ENCODE measurements at places on chromosomes 7 and 10.

DNA sequence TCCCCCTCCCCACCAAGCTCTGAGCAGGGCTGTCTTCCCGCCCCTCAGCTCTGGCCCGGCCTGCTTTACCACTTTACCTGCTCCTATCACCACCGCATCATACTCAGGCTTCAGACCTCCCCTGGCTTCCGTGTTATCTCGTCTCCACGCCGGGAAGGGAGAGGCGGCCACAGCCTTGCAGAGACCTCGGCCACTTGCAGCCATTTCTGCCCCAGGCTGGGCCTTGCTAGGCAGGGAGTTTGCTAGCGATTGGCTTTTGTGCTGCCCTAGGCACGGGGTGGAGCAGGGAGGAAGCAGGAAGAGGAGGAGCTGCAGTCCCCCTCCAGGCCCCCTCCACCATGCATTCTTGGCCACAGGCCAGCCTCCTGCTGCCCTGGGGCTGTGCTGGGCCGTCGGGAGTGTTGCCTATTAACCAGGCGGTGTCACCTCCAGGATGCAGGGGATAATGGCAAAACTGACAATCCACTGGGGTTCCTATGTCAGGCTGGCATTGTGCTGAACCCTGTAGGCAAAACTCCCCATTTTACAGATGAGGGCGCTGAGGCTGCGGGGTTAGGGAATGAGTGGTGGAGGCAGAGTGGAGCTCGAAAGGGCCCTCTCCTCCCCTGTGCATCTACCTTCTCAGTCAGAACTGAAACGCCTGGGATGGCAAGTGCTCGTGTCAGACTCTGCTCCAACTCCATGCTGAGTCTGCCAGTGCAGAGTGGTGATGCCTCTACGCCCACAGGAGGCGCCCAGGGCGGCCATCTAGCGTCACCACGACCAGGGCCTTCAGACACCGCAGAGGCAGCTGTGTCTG lies at the start of gene PYROXD2:
PYROXD2 (minus strand) TSS at position 251 of the 799 bp plus-strand sequence; CDS start at position 204, 47 bp downstream.
- DNase-seq = no peak

GRCh38 chr7:133776266-133776665 lies 350.9 kb upstream of the LRGUK start:
- DNase-seq = no peak

DNA sequence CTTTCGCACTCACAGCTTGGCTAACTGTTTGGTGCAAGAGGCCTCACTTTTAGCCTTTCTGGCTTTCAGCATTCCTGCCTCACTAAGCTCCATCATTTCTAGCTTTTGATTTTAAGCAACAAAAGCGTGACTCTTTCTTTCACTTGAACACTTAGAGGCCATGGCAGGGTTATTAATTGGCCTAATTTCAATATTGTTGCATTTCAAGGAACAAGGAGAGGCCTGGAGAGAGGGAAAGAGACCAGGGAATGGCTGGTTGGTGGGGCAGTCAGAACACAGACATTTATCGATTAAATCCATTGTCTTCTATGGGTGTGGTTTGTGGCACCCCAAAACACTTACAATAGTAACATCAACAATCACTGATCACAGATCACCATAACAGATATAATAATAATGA lies 31.3 kb downstream of the CHST3 start:
- DNase-seq = no peak

GRCh38 chr10:85679061-85679460 lies 687.5 kb downstream of the GRID1 start:
- no peak for DNase-seq

DNA sequence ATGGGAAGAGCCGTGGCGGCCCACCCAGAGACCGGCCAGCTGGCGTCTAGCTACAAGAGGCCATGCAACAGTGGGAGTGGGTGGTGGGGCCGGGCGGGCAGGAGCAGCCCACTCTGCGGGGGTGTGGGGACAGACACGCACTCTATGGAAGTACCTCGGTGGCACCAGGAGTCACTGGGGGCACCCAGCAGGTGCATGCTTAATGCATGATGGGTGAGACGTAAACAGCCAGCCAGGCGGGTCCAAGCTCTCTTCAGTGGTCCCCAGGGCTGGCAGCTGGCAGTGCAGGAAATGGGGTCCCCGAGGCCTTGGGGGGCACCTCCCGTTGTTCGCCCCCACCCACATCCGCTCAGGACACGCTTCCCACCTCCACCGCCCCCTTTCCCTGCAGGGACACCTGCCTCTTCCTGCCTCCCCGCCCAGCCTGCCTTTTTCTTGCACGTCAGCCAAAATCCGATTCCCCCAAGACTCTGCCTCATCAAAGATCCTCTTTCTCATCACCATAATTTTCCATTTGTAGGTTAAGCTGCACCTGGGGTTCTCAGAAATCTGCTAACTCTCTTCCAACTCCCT lies 22.6 kb upstream of the PSMG3 start:
- DNase-seq = no peak

GRCh38 chr7:149286811-149287400 lies 24.9 kb downstream of the ZNF783 start:
- no peak for DNase-seq

GRCh38 chr7:45072131-45073030 lies 16.4 kb downstream of the NACAD start:
- no peak for DNase-seq

- DNase-seq = no peak
Observed at GRCh38 chr10:22453948-22454591, 108.8 kb downstream of the SPAG6 start.

- DNase-seq = no peak
Observed at GRCh38 chr10:110209926-110210673, 2.7 kb downstream of the MXI1 start.

DNA sequence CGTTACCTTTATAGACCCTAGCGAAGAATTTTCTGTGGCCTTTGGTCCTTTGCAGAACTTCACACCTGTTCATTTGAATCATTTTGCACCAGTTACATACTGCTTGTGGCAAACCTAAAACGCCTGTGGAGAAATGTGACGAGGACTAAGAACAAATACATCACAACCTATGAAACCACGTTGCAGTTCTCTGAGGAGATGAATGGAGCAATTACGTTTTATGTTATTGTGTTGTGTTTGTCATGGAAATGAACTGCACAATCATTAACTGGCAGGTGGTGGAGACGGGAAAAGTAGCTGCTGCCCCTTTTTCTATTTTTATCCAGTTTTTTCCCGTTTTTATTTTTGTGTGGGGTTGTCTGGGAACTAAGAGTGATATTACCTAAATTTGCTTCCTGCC lies 505.5 kb downstream of the SDK1 start:
- no peak for DNase-seq

- DNase-seq = no peak
Observed at GRCh38 chr7:145104400-145104799, 268.5 kb upstream of the TPK1 start.

- DNase-seq = no peak
Observed at GRCh38 chr10:16993186-16993585, 136.4 kb downstream of the CUBN start.

DNA sequence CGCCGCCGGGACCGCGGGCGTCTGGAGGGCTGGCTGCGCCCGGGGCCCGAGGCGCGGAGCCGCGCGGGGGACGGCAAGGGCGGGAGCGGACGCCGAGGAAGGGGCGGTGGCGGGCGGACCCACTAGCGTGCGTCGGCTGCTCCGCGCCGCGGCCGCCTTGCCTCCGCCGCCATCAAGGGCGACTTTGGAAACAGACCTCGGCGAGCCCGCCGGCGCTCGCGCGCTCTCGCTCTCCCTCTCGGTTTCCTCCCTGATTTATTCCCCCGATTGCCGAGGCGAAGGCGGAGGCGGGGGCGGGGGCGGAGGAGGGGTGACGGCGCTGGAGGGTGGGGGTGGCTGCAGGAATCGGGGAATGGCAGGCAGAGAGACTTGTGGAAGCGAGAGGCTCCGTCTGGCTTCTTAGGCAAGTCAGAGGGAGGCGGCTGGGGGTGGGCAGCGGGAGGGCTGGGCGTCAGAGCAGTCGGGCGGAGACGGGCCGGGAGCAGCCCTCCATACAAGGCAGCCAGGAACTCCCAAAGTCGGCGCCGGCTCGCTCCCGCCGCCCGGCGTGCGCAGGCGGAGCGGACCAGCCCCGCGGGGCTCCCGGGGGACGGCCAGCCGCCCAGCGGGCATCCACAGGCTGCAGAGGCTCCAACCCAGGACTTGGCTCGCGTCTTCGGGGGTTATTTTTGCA lies at the start of gene CACNA2D1:
CACNA2D1 (minus strand) TSS at position 231 of the 673 bp plus-strand sequence.
- peak; percentile 56 for DNase-seq

- no peak for DNase-seq
Observed at GRCh38 chr10:59508296-59508695, 145.9 kb upstream of the FAM13C start.

- no peak for DNase-seq
Observed at GRCh38 chr10:126045861-126046260, 149.5 kb downstream of the FANK1 start.

DNA sequence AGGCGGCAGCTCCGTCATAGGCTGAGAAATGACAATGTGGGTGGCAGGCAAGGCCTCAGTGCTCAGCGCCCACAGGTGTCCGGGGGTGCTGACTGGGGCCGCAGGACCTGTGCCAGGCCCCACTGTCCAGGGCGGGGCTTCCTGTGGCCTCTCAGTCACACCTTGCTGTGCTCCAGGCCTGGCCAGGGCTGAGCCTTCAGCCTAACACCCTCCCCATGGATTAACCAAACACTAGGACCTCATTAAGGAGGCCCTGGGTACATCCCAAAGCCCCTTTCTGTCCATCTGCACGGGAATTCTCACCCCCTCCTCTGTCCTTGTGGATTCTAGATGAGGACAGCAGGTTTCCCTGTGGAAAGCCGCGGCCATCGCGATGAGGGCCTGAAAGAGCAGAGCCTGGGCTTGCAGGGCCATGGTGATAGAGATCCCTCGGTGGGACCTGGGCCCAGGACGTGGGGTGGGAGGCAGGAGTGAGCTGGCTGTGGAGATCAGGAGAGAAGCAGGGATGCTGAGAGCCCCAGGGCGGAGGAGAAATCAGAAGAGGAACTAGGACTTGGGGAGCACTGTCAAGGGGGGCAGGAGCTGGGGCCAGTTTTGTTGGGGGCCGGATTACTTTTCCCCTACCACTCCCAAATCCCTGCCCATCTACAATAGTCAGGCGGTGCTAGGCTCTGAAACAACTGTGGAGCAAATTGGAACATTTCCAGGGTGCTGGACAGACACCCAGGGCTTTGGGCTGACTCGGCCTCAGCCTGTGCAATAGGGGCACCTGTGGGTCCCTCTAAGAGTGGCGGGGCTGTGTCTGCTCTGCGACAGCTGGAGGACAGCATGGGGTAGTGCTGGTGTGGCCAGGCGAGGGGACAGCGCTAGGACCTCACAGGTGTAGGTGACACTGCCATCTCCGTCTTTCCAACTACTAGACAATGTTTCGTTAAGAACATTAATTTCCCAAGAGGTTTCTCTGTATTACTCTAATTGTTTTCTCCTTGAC lies 23.3 kb upstream of the MNX1 start:
- no peak for DNase-seq

DNA sequence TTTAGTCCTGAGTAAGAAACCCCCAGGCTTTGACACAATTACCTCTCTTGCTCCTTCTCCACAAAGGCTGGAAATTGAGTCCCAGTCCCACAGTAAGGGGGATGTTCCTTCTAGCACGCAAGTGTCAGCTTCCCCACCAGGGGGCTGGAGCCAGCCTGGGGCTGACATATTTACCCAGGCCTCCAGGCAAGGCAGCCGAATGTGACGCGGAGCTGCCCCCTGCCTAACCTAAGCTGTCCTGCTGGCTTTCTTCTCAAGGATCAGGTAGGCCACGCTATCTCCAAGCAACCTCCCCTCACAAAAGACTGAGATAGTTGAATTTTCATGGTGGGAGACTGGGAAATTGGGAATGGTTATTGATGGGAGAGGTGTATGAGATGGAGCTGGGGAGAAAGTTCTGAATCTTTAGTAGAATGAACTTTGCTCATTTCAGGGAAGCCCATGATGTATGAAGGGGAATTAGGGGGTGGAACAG lies 19.2 kb upstream of the BMPER start:
- no peak for DNase-seq

GRCh38 chr10:58625070-58625469 lies 112.4 kb downstream of the BICC1 start:
- DNase-seq = no peak

GRCh38 chr7:143381427-143382125 lies 431 bp downstream of the ZYX start:
- no peak for DNase-seq

- DNase-seq = no peak
Observed at GRCh38 chr7:133470-133869, 58.9 kb upstream of the FAM20C start.

DNA sequence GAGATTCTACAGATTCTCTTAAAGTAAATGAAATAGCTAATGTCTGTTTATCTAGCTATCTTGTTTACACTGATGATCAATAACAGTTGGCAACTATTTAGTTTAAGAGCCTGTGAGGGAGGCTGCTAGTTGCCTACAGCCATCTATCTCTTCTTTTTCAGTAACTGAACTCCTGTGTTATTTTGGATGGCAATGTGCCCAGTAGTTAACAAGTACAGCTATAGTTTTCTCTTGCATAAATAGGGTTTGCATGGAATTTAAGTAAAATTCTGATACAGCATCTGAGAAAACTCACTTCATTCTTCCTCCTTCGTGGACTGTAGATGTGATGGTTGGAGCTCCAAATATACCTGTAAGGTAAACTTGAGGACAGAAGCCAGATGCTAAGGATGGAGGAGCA lies 219.5 kb upstream of the POT1 start:
- no peak for DNase-seq

DNA sequence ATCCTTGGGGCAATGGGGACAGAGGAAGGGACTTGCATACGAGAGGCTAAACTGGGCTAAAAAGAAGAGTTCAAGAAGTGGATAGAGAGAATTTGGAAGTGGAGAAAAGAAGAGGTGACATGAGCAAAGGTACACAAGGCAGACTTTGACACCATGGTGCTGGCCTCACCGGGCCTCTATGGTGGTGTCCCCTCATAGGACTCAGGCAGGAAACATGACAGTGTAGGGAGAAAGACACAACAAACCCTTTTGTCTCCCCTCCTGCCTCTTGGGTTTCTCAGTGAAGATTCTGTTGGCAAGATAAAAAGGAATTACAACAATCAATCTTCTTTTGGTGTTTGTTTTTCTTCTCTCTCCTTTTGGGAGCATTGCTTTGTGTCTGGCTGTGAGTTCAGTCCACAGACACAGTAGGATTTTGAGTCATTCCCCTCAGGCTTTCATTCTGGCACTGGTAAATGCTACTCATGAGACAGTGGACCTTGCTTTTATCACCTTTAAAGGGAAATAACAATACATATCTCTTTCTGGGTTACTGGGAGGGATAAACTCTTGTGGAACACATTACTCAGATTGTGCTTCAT lies 827.7 kb downstream of the TNS3 start:
- no peak for DNase-seq

Measured in NCI-H1930 (cell line).